ENCODE measurements at places on chromosomes 16 and 17.

DNA sequence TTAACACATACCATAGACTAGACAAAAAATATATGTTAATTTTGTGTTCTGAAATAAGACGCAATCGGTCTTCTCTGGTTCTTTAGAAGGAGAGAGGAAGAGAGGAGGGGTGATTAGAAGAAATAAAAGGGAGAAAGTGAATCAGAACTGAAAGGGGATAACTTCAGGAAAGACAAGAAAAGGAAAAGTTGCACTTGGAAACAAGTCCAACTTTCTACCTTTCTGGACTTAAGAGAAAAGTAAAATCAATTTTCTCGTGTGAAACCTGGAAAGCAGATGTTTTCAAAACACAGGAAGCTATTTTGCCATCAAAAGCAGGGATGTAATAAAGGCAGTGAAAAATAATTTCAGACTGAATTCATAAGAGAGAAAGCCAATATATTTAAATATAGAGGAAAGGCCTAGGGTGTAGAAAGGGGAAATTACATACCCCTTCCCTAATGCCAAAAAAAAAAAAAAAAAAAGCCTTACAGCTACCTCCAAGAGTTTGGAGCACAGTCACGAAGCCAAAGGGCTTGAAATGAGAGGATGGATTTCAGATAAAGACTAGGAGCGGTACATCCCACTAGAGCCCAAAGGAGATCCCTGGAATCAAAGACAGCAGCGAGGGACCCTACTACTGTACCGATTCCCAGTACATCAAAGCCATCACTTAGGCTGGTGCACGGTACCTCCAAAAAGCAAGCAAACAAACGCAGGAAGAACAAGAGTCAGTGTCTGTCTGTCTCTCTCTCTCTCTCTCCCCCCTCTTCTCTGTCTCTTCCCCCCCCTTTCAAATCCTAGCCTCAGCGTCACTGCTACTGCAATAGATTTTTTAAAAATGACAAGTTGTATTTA lies 12.1 kb upstream of the ZFHX3 start:
- no peak for DNase-seq

- no peak for DNase-seq
Measured at GRCh38 chr17:81367171-81367570, 28.1 kb upstream of the BAHCC1 start.

GRCh38 chr17:62717889-62718288 lies 90.2 kb downstream of the MARCHF10 start:
- DNase-seq: no peak

DNA sequence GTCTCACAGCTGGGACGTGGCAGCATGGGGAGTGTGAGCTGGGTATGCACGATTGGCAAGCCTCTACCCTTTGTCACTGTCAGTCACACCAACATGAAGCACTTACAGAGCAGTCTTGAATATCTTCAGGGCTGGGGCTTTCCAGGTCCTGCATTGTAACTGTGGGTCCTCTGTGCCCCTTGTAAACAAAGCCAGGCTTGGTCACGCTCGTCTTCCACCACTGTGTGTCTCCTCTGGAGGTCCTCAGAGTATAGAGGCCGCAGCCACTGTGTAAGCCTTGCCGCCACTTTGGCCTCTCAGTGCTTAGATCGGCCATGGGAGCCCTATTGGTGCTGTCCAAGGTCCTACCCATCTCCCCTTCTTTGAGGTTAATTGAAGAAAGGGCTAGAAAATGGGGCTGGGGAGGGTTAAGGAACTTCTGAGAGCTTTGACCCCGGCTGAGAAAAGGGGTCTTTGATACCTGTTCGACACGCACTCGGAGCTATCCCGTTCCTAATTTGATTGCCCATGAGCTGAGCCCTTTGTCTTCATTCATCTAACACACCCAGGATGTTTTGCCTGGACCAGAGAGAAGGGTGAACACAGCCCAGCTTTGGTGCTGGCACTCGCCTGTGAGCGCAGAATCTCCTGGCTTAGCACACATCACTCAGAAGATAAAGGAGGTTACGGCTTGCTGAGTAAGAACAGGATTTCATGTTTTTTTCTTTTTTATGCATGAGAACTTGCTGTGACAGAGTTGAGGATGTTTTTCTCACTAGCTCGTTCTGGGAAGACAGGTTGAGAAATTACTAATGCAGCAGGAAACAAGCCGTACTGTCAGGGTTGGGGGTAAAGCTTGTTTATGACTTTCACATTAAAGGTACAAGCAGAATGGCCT lies 267.9 kb downstream of the CPPED1 start:
- DNase-seq: no peak

DNA sequence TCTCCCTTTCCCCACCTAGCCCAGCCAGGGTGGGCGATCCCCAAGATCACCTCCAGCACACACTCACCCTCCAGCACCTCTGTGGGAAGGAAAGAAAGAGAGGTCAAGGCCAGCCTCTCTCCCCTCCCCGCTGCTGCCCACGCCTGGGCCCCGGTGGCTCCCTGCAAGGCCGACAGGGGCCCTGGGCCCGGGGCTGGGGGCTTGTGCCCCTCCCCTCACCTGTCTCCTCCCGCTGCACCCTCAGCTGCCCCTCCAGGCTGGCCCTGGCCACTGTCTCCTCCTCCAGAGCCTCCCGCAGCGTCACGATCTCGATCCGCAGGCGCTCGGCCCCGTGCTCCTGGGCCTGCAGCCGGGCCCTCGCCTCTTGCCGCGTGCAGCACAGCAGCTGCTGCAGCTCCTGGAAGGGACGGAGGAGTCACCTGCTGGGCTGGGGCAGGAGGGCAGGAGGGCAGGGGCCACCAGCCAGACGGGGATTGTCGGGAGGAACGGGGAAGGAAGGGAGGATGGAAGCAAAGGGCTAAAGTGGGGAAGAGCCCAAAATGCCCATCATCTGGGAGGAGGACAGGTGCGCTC lies 19.2 kb downstream of the RABEP2 start:
- no peak for DNase-seq

DNA sequence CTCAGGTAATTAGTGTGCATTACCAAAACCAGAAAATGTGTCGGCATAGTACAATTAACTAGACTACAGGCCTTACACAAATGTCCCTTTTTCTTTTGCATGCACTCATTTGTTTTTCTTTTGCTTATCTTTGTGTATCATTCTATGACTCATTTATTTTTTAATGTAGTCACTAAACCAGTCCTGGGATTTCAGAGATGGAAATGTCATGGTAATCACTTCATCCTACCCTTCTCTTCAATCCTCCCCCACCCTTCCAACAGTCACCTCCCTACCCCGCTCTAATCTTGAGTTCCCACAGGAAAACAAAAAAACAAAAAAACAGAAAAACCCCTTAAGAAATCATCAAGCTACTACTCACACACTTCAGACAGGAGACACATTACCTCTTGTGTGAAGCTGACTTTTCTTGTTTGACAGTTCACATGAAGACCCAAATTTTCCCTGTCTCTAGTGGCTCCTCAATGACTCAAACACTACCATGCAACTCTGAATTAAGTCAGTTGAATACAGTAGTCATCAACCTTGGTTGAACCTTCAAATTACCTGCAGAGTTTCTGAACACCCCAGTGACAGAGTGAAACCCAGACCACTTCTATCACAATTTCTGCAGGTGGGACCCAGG lies 242.4 kb upstream of the SALL1 start:
- no peak for DNase-seq

- DNase-seq: no peak
Measured at GRCh38 chr17:50157891-50158290, 7.4 kb upstream of the PPP1R9B start.
